ENCODE measurements at places on chromosomes 12 and 14. TPM values are rescaled to one million over a fixed set of nuclear protein-coding genes. Genes with fewer than 3 reads are reported as not detected.

Gene KRT6A
- total RNA-seq, result 0.27 TPM

Gene NINJ2
- total RNA-seq, result not detected

Gene CD27
- not detected for total RNA-seq

Gene NXPH4
- total RNA-seq, result 3.8 TPM

Gene AP1G2
- total RNA-seq, result 58.5 TPM

Gene DYRK2
- total RNA-seq, result 9.8 TPM

Gene HAL
- 0.06 TPM for total RNA-seq

Gene ITGA7
- 1.1 TPM for total RNA-seq

Gene DAO
- not detected for total RNA-seq

Gene DDN
- 0.66 TPM for total RNA-seq

Gene HVCN1
- 0.80 TPM for total RNA-seq

Gene GALNT6
- 3.0 TPM for total RNA-seq

Gene PPP4R4
- 0.22 TPM for total RNA-seq

Gene CIROP
- not detected for total RNA-seq

Gene PLA2G1B
- not detected for total RNA-seq

Gene A2M
- not detected for total RNA-seq

Gene SMIM41
- not detected for total RNA-seq

Gene FOXG1
- total RNA-seq, result 0.09 TPM

Gene FZD10
- total RNA-seq, result not detected

Gene CLEC7A
- total RNA-seq, result not detected

Gene KRT1
- total RNA-seq, result not detected

Gene CIPC
- 10.1 TPM for total RNA-seq

Gene KRT77
- not detected for total RNA-seq

Gene YBX3
- 271 TPM for total RNA-seq

Gene C12orf50
- total RNA-seq, result not detected

Gene NRIP2
- total RNA-seq, result not detected

Gene GDF3
- total RNA-seq, result not detected

Gene TBC1D30
- 1.8 TPM for total RNA-seq

Gene ASB2
- 3.5 TPM for total RNA-seq

Gene RAD9B
- total RNA-seq, result 0.31 TPM

Gene SALL2
- total RNA-seq, result 1.4 TPM

Gene CCT2
- 284 TPM for total RNA-seq

Gene CLEC6A
- not detected for total RNA-seq

Gene EMP1
- total RNA-seq, result 82.5 TPM

Gene ADAMTS20
- not detected for total RNA-seq

Gene KRT5
- total RNA-seq, result 0.25 TPM

Gene HSPB8
- total RNA-seq, result 15.4 TPM

Gene PRPH
- 1.6 TPM for total RNA-seq

Gene ARID4A
- 8.3 TPM for total RNA-seq

Gene RAPGEF3
- total RNA-seq, result 0.57 TPM

Gene GSKIP
- 22.9 TPM for total RNA-seq

Gene PROX2
- total RNA-seq, result not detected

Gene IAPP
- total RNA-seq, result not detected

Gene ACVRL1
- total RNA-seq, result 0.07 TPM

Gene ENDOU
- not detected for total RNA-seq

Gene SLC25A21
- 1.6 TPM for total RNA-seq

Gene MYO1A
- 0.15 TPM for total RNA-seq

Gene TAS2R19
- total RNA-seq, result not detected

Gene E2F7
- total RNA-seq, result 6.0 TPM

Gene DEPDC4
- 1.3 TPM for total RNA-seq

Gene TCL1A
- total RNA-seq, result not detected

Gene COPS7A
- total RNA-seq, result 48.5 TPM
